A549 treated with CORT108297 at 1 μM for 4 hours (cell line): ENCODE measurements at places on chromosomes 13 and 19. TPM values are rescaled to one million over a fixed set of nuclear protein-coding genes. Genes with fewer than 3 reads are reported as not detected.

The STX10 gene
- total RNA-seq = 44.6 to 61.5 TPM (median 57.6 TPM) in 5 replicates

The RNASEH2B gene
- 26.7 to 29.3 TPM (median 27.5 TPM) in 5 replicates for total RNA-seq

The LILRA6 gene
- total RNA-seq = 0.06 TPM in 1 of 5 replicates, not detected in the others

The ATP1A3 gene
- 3.6 to 5.7 TPM (median 5.3 TPM) in 5 replicates for total RNA-seq

The CCDC159 gene
- total RNA-seq = 4.4 to 5.8 TPM (median 4.9 TPM) in 5 replicates

The GSX1 gene
- not detected in 5 replicates for total RNA-seq

The CYP4F3 gene
- 1.8 to 3.0 TPM (median 2.3 TPM) in 5 replicates for total RNA-seq

The ICAM5 gene
- total RNA-seq = 0.47 to 1.3 TPM (median 1.0 TPM) in 5 replicates

The GPR183 gene
- not detected in 5 replicates for total RNA-seq

The STAP2 gene
- total RNA-seq = 0.17 TPM in 1 of 5 replicates, not detected in the others

The ZNF416 gene
- total RNA-seq = 3.5 to 4.3 TPM (median 4.3 TPM) in 5 replicates

The PCDH17 gene
- 0.01 to 0.04 TPM (median 0.02 TPM) in 4 of 5 replicates, not detected in the other for total RNA-seq

The SMIM17 gene
- 0.16 to 0.19 TPM in 2 of 5 replicates, not detected in the others for total RNA-seq

The HTR2A gene
- not detected in 5 replicates for total RNA-seq

The DACH1 gene
- not detected in 5 replicates for total RNA-seq

The PSG11 gene
- not detected in 5 replicates for total RNA-seq

The LRP3 gene
- total RNA-seq = 31.2 to 61.7 TPM (median 59.4 TPM) in 5 replicates

The PRKACA gene
- 30.6 to 37.8 TPM (median 34.4 TPM) in 5 replicates for total RNA-seq

The USHBP1 gene
- 0.02 to 0.05 TPM in 2 of 5 replicates, not detected in the others for total RNA-seq

The CALM3 gene
- 206 to 253 TPM (median 241 TPM) in 5 replicates for total RNA-seq

The VAV1 gene
- 6.3 to 8.9 TPM (median 6.8 TPM) in 5 replicates for total RNA-seq

The HIF3A gene
- 0.06 TPM in 1 of 5 replicates, not detected in the others for total RNA-seq

The RFPL4A gene
- 0.31 to 0.54 TPM (median 0.45 TPM) in 5 replicates for total RNA-seq

The YJU2 gene
- total RNA-seq = 19.9 to 21.8 TPM (median 20.5 TPM) in 5 replicates

The NLRP11 gene
- total RNA-seq = 0.05 to 0.08 TPM (median 0.06 TPM) in 4 of 5 replicates, not detected in the other

The CRLF1 gene
- total RNA-seq = 2.5 to 6.0 TPM (median 4.5 TPM) in 5 replicates

The CGB2 gene
- total RNA-seq = 0.33 to 0.71 TPM (median 0.35 TPM) in 4 of 5 replicates, not detected in the other

The RFPL4AL1 gene
- total RNA-seq = 0.28 TPM in 1 of 5 replicates, not detected in the others

The ZNF439 gene
- total RNA-seq = not detected in 5 replicates

The VSTM2B gene
- total RNA-seq = 0.07 to 0.09 TPM in 2 of 5 replicates, not detected in the others

The ZNF154 gene
- total RNA-seq = not detected in 5 replicates

The SULT2A1 gene
- not detected in 5 replicates for total RNA-seq

The LMTK3 gene
- 2.8 to 5.4 TPM (median 4.8 TPM) in 5 replicates for total RNA-seq

The LIM2 gene
- total RNA-seq = not detected in 5 replicates

The MTMR6 gene
- 8.1 to 10.9 TPM (median 8.9 TPM) in 5 replicates for total RNA-seq

The UBXN6 gene
- total RNA-seq = 34.8 to 65.2 TPM (median 58.0 TPM) in 5 replicates

The C13orf42 gene
- not detected in 5 replicates for total RNA-seq

The SERTAD1 gene
- 23.5 to 43.8 TPM (median 32.1 TPM) in 5 replicates for total RNA-seq

The TMIGD2 gene
- total RNA-seq = not detected in 5 replicates
